H1 (cell line): ENCODE measurements at places on chromosomes 7 and 10. TPM values are rescaled to one million over a fixed set of nuclear protein-coding genes. Genes with fewer than 3 reads are reported as not detected.

DNA sequence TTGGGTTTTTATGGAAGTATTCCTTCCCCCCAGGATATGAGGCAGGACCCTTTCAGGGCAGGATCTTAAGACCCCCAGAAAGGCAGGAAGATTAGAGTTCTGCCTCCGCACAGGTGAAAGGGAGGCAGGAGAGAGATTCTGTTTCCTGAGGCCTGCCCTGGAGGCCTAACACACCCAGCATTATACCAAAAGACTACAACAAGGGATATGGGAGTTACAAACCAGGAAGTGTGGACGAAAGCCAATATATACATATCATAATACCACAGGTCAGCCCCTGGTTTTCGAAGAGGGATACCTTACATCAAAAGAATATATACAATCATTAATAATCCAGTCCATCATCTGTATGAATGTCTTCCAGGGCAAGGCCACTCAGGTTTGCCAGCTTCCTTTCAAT is 14.2 kb downstream of the MINPP1 start:
- DNase-seq = no peak

GRCh38 chr10:89302625-89303024 is 779 bp downstream of the IFIT2 start:
- no peak for DNase-seq

GRCh38 chr7:104998040-104998752 is 15.8 kb upstream of the KMT2E start:
- no peak for DNase-seq

- no peak for DNase-seq
Observed at GRCh38 chr7:40489844-40490602, 355.2 kb downstream of the SUGCT start.

- DNase-seq = no peak
Observed at GRCh38 chr7:136971776-136972175, 103.3 kb downstream of the CHRM2 start.

GRCh38 chr10:113148901-113149300 is 198.9 kb downstream of the TCF7L2 start:
- no peak for DNase-seq

GRCh38 chr10:1036341-1036791 is 10.7 kb upstream of the IDI2 start:
- no peak for DNase-seq

GRCh38 chr10:91613411-91614187 is 19.3 kb downstream of the PPP1R3C start:
- no peak for DNase-seq

- DNase-seq = no peak
Observed at GRCh38 chr7:285731-286130, 4.2 kb upstream of the FOXL3 start.

DNA sequence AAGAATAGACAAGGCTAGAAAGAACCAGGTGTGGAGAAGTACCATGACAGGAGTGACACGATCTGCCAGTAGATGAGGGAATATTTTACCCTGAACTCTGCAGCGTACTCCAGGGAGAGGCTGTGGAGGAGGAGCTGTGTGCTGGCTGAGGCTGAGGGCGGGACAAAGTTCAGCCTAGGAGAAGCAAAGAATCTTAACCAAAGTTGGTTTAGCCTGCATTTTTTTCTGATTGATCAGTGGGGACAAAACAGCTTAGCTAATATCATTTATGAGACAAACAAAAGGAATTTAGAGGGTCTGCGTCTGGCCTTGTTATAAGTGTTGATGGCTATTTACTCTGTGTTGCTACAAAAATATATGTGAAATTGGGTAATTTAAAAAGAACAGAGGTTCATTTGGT is 5.2 kb upstream of the NPSR1 start:
- no peak for DNase-seq

DNA sequence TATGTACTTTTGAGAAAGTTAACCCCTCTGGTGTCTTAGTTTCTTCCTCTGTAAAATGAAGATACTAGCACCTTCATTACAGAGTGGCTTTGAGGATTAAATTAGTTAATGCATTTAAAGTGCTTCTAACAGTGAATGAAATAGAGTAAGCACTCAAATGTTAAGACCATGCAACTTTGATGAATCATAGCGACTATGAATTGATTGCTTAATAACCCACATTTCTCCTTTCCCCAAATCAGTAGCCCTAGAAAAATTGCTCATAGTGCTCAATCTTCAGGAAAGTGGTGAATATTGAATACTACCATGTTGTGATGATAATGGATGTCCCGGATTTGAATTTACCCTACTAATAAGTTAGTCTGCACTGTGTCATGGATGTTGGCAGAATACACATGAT is 48.1 kb downstream of the CD36 start:
- DNase-seq = no peak

DNA sequence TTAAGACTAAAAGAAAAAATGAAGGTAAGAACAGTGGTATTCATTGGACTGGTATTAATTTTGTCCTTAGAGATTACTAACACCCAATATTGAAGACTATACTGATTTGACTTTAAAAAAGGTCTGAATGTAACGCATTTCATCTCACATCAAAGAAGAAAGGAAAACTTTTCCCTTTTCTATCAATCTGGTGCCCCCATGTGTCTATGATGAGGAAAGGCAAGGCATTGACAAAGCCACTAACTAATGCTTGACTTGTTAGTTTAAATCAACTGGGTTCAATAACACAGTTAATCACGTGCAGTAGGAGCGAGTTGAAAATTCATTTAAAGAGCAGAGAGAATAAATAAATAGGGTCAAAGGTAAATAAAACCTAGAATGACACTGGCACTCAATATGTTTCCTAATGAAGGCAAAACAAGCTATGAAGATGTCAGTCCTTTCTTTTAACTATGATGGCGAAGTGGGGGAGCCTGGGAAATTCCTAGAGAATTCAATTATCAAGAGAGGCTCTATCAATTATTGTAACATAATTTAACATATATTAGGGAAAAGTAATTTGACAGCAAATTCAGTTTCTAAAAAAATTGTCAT is 180.9 kb downstream of the ANK3 start:
- no peak for DNase-seq

DNA sequence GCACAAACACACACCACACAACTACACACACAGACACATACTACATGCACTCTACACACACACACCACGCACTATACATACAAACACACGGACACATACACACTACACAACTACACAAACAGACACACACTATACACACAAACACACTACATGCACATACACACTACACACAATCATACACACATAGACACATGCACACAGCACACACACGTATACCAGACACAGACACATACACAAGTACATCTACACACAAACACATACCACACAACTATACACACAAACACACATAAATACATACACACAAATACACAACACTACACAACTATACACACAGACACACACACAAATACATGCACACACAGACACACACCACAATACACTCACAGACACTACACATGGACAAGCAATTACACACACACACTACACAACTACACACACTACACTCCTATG is 4.6 kb downstream of the GPR15LG start:
- DNase-seq = no peak

GRCh38 chr7:117565226-117565625 is 85.4 kb downstream of the CFTR start:
- DNase-seq = no peak

GRCh38 chr10:97060441-97061084 is 125.2 kb downstream of the SLIT1 start:
- no peak for DNase-seq

DNA sequence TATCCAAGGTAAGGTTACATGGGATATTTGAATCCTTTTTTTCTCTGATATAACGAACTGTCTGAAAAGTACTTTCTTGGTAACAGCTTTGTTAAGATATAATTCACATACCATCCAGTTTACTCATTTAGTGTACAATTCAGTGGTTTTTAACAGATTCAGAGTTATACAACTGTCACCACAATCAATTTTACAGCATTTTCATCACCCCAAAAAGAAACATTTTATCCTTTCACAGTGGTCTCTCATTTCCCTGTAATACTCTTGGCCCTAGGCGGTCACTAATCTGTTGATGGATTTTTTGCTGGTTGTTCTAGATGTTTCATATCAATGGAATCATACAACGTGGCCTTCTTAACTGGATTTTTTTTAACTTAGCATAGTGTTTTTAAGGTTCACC is 91.6 kb downstream of the GLCCI1 start:
- no peak for DNase-seq

DNA sequence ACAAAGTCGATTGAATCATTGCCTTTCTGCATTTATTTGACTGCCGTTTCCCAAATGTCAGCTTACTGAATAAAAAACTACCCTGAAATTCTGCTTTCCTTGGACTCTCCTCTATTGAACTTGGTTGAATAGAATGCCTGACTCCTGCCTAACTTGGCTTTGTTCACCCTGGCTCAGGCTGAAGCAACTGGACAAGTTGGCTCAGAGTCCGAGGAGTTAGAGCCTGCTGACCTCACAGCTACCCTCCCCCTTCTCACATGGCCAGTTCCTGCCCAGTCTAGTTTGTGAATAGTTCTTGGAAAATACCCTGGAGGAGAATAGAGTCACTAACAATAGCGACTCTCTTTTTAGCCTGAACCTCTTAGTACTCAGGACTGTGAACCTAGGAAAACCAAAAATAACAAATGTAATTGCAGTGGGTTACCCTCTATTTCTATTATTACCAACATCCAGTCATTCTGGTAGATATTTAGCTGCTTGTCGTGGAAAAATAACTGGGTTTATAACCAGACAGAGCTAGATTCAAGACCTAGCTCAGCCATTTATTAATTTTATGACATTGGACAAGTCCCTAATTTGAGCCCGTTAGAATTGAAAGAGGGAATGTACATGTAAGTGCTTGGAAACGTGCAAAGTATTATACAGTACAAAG is 17.3 kb upstream of the NRBF2 start:
- DNase-seq = no peak

- no peak for DNase-seq
Observed at GRCh38 chr7:139181404-139181803, 49.6 kb upstream of the UBN2 start.

DNA sequence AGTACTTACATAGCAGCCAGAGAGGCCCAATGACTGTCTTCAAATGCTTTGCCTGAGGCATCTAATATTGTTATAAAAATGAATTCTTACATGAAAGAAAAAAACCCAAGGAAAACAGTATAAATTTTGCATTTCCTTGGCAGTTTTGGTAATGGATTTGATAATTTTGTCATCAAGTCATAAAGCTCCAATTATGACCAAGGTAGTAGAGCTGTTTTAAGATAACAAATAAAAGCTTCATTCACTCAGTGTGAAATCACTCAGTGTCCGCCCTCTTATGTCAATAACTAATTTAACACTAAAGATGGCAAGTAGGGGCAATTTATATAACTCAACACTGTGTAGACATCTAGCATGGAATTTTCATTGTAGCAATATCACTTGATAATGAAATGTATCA is 193.9 kb downstream of the ANKRD7 start:
- no peak for DNase-seq

- no peak for DNase-seq
Observed at GRCh38 chr10:15954188-15954587, 93.9 kb upstream of the MINDY3 start.

GRCh38 chr10:32959006-32959920 is 1.2 kb upstream of the ITGB1 start:
- DNase-seq = no peak

GRCh38 chr7:45573661-45574415 is at the start of gene ADCY1:
Gene ADCY1, plus strand, starts transcription at chr7:45574368. Its CDS starts 176 bp downstream, at chr7:45574544.
- DNase-seq = no peak

GRCh38 chr7:142139597-142140400 is 28.3 kb downstream of the MGAM2 start:
- no peak for DNase-seq

DNA sequence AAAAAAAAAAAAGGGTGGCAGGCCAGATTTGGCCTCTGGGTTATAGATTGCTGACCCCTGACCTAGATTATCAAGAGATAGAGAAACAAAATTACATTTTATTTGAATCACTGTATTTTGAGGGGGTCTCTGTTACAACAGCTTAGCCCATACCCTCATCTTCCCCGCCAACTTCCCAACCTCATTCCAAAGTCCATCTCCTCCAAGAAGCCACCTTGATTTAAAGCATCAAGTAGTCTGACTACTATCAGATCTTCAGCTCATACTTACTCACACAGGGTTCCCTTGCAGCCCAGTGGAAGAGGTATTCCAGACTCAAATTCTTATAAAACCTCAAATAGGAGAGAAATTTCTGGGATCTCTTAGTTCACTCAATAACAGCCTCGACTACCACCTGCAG is 20.4 kb downstream of the ZC3HAV1 start:
- DNase-seq = no peak

GRCh38 chr7:64768824-64769223 is 25.4 kb upstream of the ZNF138 start:
- DNase-seq = no peak

GRCh38 chr7:68725843-68726785 is 872.2 kb upstream of the AUTS2 start:
- DNase-seq = no peak

- no peak for DNase-seq
Observed at GRCh38 chr10:117217196-117217761, 20.0 kb downstream of the KCNK18 start.

GRCh38 chr7:1647961-1648672 is 22.0 kb upstream of the ELFN1 start:
- peak; percentile 54 for DNase-seq

Gene PRRT4
- polyA plus RNA-seq = 1.0 and 2.4 TPM in 2 replicates

Gene EPO
- polyA plus RNA-seq = 0.42 and 0.67 TPM in 2 replicates

Gene FANK1
- 0.74 and 1.2 TPM in 2 replicates for polyA plus RNA-seq

Gene RBM17
- 15.7 and 22.9 TPM in 2 replicates for polyA plus RNA-seq

Gene OR2A5
- polyA plus RNA-seq = not detected in 2 replicates

Gene FFAR4
- polyA plus RNA-seq = 0.05 TPM in 1 of 2 replicates, not detected in the other

Gene PI4K2A
- 20.7 and 21.9 TPM in 2 replicates for polyA plus RNA-seq

Gene TAS2R4
- polyA plus RNA-seq = 0.86 and 0.88 TPM in 2 replicates

Gene NRP1
- polyA plus RNA-seq = 1.2 TPM in 2 replicates

Gene CLCN1
- polyA plus RNA-seq = 0.36 and 0.38 TPM in 2 replicates

Gene ARMS2
- not detected in 2 replicates for polyA plus RNA-seq

Gene GNAT3
- not detected in 2 replicates for polyA plus RNA-seq

Gene ALOX5
- polyA plus RNA-seq = 3.8 and 7.7 TPM in 2 replicates

Gene AGAP5
- 5.6 and 6.0 TPM in 2 replicates for polyA plus RNA-seq

Gene ASAH2
- 1.2 and 1.3 TPM in 2 replicates for polyA plus RNA-seq

Gene FRAT1
- polyA plus RNA-seq = 1.9 and 3.4 TPM in 2 replicates

Gene PVRIG
- 0.15 TPM in 1 of 2 replicates, not detected in the other for polyA plus RNA-seq

Gene TCERG1L
- polyA plus RNA-seq = 3.6 and 3.9 TPM in 2 replicates

Gene EFCAB10
- polyA plus RNA-seq = 0.52 and 0.80 TPM in 2 replicates

Gene MARCHF5
- 5.8 and 8.7 TPM in 2 replicates for polyA plus RNA-seq

Gene SRGN
- polyA plus RNA-seq = 0.06 TPM in 1 of 2 replicates, not detected in the other

Gene ZNF12
- 5.0 and 6.7 TPM in 2 replicates for polyA plus RNA-seq

Gene MBL2
- not detected in 2 replicates for polyA plus RNA-seq
